HTR-8/SVneo (cell line): ENCODE measurements at places on chromosomes 1 and 21.

DNA sequence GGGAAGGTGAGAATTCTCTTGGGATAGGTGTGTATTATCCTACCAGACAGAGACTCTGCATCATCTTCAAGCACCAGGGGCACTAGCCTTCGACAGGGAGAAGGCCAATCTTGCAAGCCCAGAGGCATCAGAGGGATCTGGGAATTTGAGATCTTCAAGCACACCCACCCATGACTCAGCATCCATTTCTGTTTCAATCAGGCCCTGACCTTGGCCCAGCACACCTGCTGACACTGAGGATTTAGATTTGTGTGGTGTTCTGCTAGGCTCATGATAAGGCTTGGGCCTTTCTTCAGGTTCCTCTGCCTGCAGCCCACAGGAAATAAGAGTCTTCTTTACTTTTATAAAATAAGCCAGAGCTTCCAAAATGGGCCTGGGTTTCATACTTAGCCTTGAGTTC lies 6.6 kb upstream of the PCP4 start:
- DNase-seq, result no peak

GRCh38 chr1:197920414-197921117 lies 3.4 kb downstream of the LHX9 start:
- no peak for DNase-seq

- no peak for DNase-seq
These were observed 11.7 kb downstream of the LBR start for GRCh38 chr1:225415967-225416745.

DNA sequence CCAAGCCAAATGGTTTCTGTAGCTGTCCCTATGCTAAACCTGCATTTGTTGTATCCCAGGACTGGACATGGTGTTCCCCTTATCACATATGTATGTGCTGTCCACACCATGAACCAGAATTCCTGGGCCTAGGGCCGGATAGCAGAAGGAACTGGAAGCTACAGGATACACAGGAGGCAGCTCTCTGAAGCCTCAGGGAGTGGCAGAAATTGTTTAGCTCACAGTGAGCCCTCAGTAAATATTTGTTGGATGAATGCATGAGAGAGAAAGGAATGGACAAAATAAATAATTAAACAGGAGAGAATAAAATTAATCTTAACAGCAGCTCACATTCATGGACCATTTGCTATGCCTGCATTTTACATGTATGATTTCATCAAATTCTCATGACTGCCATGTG lies 2.1 kb downstream of the NIPAL3 start:
- no peak for DNase-seq

GRCh38 chr1:19452221-19452663 lies 33.1 kb downstream of the CAPZB start:
- DNase-seq, result no peak

- DNase-seq, result peak; percentile 9
These were observed 694 bp downstream of the MEAF6 start for GRCh38 chr1:37513795-37514349.

GRCh38 chr21:39153373-39153772 lies 29.9 kb downstream of the PSMG1 start:
- no peak for DNase-seq

DNA sequence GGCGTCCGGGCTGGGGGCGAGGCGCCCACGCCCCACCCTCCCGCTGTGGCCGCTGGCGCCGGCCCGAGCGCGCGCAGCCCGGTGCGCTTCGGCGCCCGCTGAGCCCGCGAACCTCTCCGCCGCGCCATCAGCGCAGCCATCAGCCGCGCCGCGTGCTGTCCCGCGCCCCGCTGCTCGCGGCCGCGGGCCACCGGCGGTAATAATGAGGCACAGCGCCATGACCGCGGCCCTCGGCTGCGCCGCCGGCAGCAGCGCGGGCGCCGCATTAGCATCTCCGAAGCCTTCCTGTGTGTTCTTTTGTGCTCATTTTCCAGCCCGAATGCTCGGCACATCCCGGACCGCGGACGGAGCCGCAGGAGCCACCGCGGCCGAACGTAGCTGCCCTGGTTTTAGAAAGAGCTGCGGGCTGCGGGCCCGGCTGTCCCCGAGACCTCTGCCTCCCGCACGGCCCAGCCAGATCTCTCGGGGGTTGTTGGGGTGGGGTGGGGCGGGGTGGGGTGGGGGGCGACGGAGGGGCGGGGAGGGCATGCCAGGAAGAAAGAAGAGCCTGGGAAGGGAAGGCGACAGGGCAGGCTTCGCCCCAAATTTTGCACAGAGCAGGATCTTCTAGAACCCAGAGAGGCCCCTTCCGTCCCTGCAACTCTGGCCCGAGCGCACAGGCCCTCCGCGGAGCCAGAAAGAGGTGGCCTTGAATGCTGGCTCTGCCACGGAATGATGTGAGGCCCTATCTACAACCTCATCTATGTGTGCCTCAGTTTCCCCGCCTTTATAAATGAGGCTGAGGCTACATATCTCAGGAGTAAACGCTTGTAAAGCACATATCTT lies 55.3 kb downstream of the RRAGC start:
- DNase-seq, result no peak

- no peak for DNase-seq
These were observed 2.7 kb downstream of the DMBX1 start for GRCh38 chr1:46492269-46492853.

DNA sequence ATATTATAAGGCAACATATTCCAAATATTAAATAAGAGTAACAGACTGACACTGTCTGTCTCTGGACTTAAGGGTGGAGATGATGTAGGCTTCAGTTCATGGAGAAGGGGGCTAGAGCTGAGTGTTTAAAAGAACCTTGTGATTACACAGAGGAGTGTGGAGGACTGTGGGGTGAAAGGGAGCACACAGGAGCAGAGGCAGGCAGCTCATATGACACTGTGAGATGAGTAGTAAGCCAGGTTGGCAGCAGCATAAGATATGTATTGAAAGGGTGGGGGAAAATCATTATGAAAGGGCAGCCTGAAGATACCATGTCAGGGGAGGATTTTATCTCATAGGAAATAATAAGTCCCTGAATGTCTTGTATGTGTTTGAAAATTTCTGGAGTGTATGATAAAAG lies 104.5 kb downstream of the AK5 start:
- DNase-seq, result no peak

- no peak for DNase-seq
These were observed 33.5 kb upstream of the ITPKB start for GRCh38 chr1:226772446-226773139.

GRCh38 chr1:201468501-201468843 lies 516 bp downstream of the PHLDA3 start:
- no peak for DNase-seq

DNA sequence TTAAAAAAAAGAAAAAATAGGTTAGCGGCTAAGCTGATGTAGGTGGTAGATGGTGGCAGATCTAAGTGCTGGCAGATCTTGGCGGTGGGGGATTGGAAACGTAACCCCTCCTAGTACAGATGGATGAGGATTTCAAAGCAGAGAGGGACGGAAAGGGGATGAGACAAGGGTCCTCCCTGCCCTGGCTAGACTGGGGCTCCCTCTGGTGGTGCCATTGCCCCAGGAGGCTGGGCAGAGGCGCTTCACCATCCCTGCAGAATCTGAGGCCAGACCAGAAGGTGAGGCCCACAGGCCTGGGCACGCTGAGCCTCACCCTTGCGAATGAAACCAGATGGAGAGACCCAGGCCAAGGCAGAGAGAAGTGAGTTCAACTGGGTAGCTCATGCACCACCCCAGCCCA lies 7.0 kb upstream of the PLEKHA6 start:
- DNase-seq, result peak; percentile 48

DNA sequence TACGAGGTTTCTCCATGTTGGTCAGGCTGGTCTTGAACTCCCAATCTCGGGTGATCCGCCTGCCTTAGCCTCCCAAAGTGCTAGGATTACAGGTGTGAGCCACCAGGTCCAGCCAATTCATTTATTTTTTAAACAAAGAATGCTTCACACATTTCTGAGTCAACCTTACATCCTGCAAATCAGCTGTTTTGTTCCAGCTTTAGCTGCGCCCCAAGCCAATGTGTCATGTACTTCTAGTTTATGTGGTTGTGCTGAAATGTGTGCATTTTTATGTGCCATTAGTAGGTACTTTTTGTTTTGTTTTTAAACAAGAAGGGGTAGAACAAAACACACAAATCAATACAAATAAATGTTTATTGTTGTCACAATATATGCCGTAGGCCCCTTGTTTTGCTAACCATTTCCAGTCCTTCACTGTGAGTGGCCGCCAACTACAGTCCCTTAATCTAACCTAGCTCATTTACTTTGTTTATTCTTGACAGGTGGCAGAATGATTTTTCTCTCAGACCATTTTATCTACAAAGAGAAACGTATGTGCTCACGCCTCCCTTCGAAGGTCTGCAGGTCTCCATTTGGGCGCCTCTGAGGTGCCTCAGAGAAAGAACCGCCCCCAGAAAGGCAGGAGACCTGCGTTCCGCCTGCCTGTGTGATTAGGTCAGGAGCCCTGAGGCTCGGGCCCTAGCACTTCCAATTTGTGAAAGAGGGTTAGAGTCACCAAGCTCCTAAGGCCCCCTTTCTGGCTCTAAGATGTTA lies 2.8 kb upstream of the CASQ2 start:
- DNase-seq, result no peak

DNA sequence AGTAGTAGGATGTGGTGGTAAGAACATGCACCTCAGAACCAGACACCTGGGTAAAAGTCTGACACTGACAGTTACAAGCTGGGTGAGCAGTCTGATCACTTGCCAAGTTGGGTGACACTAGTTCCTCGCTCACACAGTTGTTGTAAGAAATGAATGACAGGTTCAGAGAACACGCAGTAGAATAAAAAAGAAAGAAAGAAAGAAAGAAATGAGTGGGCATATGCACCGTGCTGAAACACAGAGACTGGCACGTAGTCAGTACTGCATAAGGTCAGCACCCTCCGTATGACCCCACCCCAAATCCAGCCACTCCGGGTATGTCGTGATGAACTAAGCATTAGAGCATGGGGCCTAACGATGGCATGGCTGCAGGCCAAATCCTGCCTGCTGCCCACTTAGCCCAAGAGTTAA lies 90.6 kb downstream of the GLUL start:
- DNase-seq, result no peak

DNA sequence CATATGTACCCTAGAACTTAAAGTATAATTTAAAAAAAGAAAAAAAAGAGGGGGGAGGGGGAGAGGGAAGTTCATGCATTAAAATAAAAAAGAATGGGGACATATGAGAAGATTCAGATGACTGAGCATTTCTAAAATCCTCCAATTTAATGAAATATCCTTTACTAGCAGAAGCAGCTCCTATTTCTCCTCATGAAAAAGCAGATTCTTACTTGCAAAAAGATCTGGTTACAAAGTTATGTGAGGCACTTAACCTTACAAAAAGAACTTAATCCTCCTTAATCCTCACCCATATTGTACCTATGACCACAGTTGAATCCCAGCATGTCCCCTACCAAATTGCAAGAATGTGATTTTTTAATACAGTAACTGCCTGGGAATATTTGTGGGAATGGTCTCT lies 298.5 kb downstream of the SRGAP2C start:
- no peak for DNase-seq

- DNase-seq, result no peak
These were observed 82.6 kb downstream of the NENF start for GRCh38 chr1:212515329-212515760.

DNA sequence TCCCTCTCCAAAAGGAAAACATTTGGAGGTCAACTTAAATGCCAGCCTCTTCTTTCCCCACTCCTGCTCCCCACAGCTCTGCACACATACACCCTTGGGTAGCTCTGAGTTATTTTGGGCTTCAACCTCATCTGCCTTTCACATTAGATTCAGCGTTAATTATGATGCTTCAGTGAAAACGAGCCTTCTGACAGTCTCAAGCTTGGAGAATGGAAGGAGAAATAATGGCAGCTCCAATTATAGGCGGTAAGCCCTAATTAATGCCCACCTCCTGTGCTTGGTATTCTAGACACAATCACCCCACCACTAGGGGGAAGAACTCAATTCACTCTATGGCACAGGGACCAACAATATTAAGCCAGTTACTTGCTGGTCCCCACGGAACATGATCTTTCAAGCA lies 397.9 kb downstream of the BRINP2 start:
- DNase-seq, result no peak

DNA sequence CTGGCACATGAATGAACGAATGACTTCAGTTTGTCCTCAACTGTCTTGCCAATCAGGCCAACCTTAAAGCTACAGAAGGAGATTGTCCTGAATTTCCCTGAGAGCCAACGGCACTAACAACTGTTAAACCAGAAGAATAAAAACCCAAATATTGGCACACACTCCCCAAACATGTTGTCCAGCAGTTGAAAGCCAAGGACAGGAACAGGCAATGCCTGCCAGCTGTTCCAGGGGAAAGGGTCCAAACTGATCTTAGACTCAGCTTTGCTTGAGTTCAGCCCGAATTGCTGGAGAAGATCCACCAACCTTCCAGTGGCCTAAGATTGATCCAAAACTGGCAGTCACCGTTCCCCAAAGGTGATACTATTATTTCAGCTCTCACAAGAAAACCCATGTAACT lies 22.4 kb upstream of the AHCTF1 start:
- DNase-seq, result no peak

GRCh38 chr1:34125721-34126380 lies 39.2 kb downstream of the CSMD2 start:
- no peak for DNase-seq

DNA sequence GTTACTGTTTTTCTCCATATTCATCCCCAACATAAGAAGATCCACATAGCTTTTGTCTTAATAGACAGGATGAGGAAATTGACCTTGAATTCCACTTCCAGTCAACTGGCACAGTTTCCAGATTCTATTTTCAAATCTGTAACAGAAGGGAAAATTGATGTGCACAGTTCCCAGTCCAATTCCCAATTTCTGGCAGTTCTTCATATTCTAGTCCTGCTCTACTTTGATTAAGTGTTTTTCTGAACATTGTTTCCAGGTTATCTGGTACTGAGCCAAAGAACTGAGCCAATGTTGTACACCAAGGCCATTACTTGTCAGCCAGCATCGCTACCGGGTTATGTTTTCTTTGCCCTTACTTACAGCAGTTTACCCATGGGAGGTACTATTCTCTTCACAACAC lies 1755.4 kb downstream of the PLA2G4A start:
- DNase-seq, result no peak

GRCh38 chr1:179924268-179924667 lies 30.3 kb upstream of the CEP350 start:
- DNase-seq, result no peak

DNA sequence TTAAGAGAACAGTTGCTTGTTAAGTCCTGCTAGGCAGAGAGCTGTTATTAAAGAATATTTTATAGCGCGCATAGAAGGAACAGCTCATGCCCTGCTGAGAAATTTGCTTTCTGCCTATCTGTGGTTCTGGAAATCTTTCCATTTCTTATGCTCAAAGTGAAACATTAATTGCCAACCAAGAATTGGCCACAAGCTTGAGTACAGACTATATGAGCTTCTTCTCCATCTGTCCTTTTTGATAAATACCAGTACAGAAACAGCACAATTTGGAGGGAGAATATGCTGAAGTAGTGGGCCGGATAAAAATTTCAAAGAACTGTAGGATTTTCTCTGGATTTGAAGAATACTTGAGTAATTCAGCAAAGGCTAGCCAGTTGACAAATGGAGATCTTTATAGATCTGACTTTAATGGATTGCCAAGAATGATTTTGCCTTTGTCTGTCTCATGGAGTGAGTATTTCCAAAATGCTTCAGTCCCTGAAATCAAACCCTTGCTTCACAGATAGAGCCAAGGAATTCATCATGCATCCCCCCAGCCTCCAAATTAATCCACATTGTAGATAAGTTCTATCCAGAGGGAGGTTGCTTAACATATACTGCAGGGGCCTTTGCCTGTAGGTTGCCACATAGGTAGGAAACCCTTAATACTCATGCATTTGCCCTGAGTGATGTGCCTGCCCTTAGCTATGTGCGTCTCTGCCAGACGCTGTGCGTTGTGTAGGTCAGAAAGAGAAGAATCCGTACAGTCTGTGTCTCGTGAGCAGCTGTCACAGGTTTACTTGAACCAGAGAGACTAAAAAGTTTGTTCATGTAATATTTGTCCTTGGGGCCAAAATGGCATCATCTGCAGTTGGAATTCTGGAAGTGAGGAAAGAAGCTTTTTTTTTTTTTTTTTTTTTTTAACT lies 44.2 kb downstream of the SMYD2 start:
- DNase-seq, result no peak
